NCI-H1930 (cell line): ENCODE measurements at places on chromosomes 12 and 14.

DNA sequence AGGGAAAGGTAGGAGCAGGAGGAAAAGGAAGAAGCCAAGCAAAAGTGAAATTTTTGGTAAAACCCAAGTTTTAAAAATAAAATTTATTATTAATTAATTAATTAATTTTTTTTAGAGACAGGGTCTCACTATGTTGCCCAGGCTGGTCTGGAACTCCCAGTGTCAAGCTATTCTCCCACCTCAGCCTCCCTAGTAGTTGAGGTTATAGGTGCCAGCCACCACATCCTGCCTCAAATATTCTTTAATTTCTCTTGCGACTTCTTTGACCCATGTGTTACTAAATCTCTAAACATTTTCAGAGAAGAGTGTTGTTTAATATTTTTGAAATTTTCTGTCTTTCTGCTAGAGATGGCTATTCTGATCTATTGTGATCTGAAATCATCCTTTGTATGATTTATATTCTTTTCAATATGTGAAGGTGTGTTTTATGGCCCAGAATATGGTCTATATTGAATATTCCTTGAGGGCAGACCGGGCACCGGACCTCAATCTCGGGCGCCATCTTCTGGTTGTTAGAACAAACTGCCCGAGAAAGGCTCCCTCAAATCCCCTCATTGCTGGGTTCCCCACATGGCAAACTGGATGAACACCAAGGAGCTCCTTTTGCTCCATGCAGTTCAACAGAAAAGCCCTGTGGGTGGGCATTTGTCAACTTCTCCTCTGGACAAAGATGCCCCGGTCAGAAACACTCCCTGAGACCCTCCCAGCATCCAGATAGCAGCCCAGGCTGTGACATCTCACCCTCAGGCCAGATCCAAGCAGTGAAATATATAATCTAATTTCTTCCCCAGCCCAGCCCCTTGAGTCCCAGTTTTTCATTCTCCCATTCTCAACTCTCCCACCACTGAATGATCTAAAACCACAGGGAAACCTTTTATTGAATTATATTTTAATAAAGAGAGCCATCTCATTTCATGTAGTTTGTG is 110.5 kb downstream of the ASCL4 start:
- DNase-seq: peak; percentile 47

GRCh38 chr14:75877292-75877691 is 104.5 kb downstream of the TGFB3 start:
- DNase-seq: no peak

GRCh38 chr12:111417784-111418593 is 12.3 kb downstream of the SH2B3 start:
- no peak for DNase-seq

DNA sequence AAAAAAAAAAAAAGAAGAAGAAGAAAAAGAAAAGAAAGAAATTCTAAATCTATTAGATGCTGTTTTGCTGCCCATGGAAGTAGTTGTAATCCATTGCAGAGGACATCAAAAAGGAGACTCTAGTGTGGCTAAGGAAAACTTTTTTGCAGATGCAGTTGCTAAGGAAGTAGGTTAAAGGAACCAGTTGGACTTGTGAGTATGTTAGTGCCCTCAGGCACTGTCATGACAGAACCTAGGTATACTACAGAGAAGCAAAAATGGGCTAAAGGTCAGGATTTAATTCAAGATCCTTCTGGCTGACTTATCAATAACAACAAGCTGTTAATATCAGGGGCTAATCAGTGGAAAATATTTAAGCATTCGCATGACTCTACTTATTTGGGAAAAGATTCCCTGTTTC is 1571.6 kb upstream of the FLRT2 start:
- DNase-seq: no peak

GRCh38 chr14:102320033-102320660 is 601 bp downstream of the ZNF839 start:
- no peak for DNase-seq

DNA sequence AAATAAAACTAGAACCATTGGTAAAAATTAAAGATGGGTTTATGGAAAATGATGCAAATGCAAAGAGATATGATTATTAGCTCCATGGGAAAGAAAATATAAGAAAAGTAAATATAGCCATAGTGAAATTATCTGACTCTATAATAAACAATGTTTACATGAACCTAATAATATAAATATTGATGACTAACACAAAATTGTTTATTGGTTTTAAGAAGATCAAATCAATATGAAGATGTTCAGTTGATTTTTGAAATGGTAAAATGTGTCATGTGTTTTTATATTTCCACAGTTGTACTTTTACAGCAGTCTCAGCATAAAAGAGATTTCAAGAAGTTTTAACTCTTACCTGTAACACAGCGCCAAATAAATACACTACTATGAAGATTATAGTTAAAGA is 114.0 kb downstream of the SLC41A2 start:
- no peak for DNase-seq

- no peak for DNase-seq
These were observed 75.3 kb upstream of the C14orf180 start for GRCh38 chr14:104504172-104504735.

DNA sequence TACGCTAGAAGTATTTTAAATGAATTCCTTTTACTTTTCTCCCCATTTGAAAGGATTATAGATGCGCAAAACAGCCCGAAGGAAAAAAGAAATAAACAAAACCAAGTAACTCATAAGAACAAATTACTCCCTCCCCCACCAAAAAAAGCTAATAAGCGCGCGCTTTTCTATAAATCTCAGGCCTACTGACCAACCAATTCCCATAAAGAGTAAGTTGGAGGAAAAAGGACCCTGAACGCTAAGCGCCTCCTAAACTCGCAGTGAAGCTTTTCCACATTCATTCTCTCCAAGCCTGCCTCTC is 588 bp downstream of the MBIP start:
- peak; percentile 20 for DNase-seq

GRCh38 chr14:103298620-103299019 is 35.4 kb upstream of the EIF5 start:
- DNase-seq: no peak

DNA sequence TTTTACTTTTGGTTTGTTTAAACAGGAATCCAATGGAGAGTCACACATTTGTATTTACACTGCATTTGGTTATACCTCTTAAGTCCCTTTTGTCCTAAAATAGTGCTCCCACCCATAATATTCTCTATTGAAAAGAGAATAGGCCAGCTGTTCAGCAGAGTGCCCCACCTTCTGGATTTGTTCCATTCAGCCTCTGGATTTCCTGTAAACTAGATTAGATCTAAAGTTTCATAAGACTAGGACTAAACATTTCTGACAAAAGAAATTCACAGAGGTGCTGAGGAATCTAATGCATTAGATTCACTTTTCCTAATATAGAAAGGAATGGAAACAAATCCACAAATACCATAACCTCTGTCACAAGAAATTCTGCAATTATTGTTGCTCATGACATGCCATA is 38.1 kb downstream of the GCH1 start:
- DNase-seq: no peak

DNA sequence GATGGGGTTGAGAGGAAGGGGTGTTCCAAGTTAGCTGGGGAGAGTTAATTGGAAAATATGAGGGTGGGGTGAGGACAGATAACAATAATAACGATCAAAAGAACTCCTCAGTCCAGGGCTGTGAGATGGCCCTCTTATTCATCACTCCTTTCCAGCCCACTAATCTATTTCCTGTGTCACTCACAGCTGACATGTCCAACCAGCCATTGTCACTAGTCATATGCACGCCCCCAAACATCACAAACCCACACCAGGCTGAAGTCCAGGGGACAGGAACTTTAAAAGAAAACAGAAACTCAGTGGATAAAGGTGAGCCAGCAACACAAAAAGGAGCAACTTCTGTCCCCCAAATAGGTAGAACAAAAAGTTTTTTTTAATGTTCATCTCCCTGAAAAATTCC is 911 bp downstream of the CALCOCO1 start:
- no peak for DNase-seq

DNA sequence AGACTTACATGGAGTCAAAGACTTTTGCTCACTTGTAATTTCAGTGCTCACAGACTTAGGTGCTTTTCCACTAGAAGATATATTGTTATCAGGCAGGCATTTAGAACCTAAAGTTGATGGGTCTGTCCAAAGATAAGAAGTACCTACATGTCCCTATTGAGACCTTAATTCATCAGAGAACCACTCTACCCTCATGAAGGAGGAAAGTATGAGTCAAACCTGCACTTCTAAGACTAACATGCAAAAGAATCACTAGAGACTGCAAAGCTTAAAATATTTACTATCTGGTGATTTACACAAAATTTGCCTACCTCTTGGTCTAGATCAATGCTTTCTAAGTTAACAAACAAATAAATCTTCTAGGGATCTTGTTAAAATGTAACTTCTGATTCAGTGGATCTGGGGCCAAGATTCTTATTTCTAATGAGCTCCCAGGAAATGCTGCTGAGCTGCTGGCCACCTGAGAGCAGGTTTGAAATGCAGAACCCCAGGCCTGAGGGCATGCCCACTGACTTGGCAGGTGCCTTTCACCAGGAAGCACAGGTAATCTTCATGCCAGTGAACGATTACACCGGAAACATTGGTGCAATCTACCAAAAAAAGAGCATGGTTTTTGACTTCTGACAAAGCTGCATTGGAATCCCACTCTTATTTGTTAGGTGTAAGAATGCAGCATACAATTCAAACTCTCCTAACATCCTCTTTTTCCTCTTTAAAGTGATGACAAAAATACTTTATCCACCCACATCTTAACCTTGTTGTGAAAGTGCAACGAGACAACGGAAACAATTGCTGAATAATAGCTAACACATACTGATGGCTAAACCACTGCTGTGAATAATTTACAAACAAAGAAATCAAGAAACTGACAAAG is 214.2 kb downstream of the ADAMTS20 start:
- no peak for DNase-seq

DNA sequence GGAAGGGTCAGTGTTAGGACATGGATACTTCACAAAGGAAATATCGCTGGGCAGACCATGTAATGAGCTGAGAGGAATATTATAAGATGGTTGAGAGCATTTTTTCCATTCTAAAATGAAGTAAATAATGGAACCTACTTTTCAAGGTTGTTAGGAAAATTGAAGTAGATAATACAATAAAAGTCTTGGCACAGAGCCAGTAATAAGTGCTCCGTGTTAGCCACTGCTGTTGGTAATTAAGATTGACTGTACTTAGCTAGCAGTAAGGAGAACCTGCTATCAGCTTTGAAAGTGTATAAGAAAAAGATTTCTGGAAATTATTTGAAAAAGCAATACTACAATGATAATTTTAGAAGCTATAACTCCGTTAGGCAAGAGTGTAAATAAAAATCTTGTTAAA is 77.6 kb downstream of the SCAF11 start:
- peak; percentile 87 for DNase-seq
